ENCODE measurements at places on chromosomes 2 and 18.
A peak's percentile ranks its signal among the peaks of the same experiment; 100 is the strongest.

GRCh38 chr18:33123862-33124518 lies 316.5 kb downstream of the CCDC178 start:
- no peak for DNase-seq

DNA sequence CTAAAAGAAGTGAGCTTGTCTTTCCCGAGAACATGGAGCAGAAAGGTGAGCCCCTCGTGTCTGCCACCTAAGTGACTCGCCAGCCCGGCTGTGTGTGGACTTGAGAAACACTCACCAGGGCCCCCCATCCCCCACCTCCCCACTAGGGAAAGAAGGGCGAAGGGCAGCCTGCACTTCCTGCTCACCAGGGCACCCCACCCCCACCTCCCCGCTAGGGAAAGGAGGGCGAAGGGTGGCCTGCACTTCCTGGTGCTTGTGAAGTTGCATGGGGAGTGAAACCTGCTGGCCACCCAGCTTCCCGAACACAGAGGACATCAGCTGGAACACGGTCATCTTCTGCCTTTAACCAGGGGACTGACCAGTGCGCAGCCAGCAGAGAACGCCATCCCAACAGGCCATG lies 402.7 kb upstream of the SALL3 start:
- no peak for DNase-seq

- no peak for DNase-seq
Observed at GRCh38 chr18:6109743-6110142, 214.4 kb upstream of the TMEM200C start.

GRCh38 chr2:148907085-148907785 lies 32.2 kb downstream of the KIF5C start:
- no peak for DNase-seq

GRCh38 chr2:239574054-239574433 lies 173.2 kb upstream of the HDAC4 start:
- no peak for DNase-seq

DNA sequence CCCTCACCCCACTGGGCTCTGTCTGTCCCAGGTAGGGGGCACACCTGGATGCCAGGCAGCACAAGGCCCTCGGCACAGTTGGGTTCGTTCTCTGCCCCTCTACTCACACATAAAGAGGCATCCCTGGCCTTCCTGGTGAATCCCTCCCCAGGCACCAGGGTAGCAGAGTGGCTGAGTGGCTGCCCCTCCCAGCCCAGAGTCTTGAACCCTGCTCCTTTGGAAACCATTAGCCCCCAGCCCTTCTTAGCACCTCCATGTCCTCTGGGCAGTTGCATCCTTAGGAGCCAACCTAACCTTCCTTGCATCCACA lies 2.0 kb downstream of the GPC1 start:
- no peak for DNase-seq

- DNase-seq, result no peak
Observed at GRCh38 chr18:26556573-26556972, 8.2 kb upstream of the KCTD1 start.

GRCh38 chr2:179022685-179023084 lies 27.3 kb downstream of the CCDC141 start:
- no peak for DNase-seq

DNA sequence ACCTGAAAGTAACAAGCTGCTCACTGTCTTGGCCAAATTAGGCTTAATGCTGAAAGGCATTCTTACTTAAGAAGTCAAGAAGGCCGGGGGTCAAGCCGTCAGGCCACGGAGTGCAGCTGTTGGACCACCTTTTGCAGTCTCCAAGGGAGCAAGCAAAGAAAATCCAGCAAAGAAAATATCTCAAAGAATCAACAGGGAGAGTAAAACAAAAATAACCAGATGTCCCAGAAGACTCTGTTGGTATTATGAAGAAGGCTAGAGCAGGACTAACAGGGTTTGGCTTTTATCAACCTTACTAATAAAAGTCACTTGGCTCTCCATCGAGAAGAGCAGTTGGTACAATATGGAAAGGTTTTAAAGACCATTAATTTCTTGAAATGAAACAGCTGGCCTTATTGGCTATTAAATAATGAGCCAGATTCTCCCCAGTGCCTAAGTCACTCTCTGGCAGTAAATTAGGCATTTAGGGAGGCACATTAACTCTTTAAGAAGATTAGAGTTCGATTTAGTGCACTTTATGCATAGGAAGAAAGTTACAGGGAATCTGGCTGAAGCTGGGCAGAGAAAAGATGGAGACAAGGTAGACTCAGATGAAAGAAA lies 110.8 kb upstream of the NRP2 start:
- DNase-seq, result no peak

GRCh38 chr2:239721531-239721930 lies 303.6 kb downstream of the NDUFA10 start:
- no peak for DNase-seq

- no peak for DNase-seq
Observed at GRCh38 chr2:196012314-196012713, 56.3 kb downstream of the DNAH7 start.

GRCh38 chr2:75491129-75491753 lies 69.5 kb downstream of the EVA1A start:
- DNase-seq, result no peak

DNA sequence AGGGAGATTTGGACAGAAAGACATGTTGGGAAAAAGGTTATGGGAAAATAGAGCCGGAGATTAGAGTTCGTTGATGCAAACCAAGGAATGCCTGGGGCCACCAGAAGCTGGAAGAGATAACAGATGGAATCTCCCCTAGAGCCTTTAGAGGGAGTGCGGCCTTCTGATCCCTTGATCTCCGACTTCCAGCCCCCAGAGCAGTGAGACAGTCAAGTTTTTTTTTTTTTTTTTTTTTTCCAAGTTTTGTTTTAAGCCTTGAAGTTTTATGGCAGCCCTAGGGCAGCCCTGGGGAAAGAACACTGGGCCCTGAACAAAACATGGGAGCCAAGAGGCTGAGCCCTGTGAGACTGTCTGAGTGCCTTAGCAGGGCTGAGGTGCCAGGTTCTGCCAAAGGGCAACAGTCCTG lies 6.5 kb downstream of the DGKD start:
- no peak for DNase-seq

- DNase-seq, result no peak
Observed at GRCh38 chr18:79400091-79400590, 4.4 kb downstream of the NFATC1 start.

GRCh38 chr2:203636588-203637470 lies 69.6 kb upstream of the CD28 start:
- no peak for DNase-seq

DNA sequence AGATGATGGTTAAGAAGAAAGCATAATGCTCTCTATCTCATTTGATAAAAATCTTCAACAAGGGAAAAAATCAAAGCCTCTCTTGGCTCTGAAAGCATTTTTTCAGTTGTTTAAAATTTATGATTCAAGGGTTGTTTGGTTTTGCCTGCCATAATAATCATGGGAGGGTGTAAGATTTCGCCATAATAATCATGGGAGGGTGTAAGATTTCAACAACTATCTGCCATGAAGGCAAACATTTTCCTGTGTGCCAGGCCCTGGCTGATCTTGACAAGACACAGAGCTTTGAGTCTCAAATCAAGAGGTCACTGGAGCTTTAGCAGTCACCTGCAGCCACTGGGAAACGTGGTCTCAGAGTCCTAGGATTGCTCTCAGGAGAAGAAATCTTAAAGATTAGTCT lies 175.1 kb upstream of the PIEZO2 start:
- no peak for DNase-seq

DNA sequence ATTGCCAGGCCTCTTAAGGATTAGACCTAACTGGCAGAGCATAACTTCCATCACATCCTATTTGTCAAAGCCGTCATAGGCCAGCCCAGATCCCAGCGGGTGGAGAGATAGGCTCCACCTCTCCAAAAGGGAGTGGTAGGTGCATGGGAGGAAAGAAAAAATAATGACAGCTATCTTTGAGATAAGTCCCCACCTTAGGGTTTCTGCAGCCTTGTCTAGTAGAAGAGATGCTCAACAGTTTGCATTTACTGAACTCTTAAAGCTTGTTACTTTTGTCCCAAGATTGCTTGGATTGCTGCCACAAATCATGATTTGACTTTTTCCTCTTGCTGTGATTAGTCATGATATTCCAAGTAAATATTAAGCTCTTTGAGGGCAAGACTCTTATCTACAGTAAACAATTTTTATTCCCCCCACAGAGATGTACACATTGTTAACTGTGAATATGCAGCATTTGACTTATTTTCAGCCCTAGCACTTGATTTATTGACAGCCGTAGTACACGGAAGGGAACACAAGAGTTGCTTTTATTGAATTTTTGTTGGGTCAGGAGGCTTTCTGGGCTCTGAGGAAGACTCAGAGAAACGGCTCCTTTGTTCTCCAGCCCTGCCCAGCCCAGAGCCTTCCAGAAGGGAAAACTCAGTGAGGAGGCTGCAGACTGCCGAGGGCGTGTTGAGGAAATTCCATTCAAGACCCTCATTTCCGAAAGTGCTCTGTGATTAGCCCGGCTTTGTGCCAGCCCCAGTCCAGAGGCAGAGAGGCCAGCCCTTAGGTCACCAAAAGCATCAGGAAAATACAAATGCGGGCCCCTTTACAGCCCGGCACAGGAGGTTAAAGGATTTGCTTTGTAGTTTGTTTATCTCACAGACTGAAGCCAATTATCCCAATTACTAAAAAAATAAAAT lies 75.5 kb upstream of the ZNF532 start:
- peak; percentile 87 for DNase-seq

GRCh38 chr18:70337139-70337972 lies 48.5 kb downstream of the SOCS6 start:
- DNase-seq, result peak; percentile 63

DNA sequence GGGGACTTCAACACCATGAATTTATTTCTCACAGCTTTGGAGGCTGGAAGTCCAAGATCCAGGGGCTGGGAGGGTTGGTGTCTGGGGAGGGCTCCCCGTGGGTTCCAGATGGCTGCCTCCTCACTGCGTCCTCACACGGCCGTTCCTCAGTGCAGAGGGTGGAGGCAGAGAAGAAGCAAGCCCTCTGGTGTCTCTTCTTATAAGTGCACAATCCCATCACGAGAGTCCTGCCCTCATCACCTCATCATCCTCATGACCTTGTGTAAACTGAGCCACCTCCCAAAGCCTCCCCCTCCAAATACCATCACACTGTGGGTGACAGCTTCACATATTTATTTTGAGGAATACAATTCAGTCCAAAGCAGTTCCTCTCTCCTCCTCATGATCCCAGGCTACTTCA lies 26.3 kb downstream of the TMEM163 start:
- no peak for DNase-seq

DNA sequence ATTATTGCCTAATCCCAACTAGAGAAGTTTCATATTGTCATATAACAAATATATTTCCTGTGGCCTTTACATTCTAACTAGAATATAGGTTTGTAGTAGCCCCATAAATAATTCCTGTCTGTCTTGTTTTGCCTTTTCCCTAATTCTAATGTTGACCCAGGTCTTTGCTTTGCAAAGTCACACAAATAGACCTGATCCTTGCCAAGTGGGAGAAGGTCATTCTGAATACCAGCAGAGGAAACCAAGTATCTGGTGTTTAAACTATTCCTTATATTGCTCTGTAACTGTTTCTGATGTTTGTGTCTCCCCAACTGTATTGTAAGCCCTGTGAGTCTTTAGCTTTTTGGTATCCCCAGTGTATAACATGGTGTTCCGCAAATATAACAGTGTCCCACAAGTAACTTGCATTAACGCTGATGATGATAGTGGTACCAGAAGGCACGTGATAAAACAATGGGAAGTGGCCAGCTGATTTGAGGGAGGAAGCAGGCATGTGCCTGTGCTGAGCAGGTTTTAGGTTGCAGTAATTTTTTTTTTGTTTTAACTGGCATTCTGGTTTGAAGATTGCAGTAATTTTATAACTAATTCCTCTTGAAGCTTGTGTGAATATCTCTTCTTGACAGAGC lies 11.1 kb downstream of the HADHB start:
- DNase-seq, result no peak

- no peak for DNase-seq
Observed at GRCh38 chr18:59923539-59924196, 23.9 kb downstream of the PMAIP1 start.

DNA sequence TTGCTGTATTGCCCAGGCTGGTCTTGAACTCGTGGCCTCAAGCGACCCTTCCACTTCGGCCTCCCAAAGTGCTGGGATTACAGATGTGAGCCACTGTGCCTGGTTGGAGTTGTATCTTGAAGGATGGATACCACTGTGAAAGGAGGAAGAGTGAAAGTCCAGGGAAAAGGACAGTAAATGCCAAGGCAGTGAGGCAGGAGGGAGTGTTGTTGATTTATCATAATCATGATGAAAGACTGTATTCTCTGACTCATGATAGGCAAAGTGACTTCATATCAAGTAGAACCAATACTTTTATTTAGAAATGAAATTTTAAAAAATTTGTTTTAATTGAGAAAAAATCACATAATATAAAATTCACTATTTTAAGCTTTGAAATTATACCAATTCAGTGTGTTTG lies 162.3 kb downstream of the ARHGAP28 start:
- no peak for DNase-seq

DNA sequence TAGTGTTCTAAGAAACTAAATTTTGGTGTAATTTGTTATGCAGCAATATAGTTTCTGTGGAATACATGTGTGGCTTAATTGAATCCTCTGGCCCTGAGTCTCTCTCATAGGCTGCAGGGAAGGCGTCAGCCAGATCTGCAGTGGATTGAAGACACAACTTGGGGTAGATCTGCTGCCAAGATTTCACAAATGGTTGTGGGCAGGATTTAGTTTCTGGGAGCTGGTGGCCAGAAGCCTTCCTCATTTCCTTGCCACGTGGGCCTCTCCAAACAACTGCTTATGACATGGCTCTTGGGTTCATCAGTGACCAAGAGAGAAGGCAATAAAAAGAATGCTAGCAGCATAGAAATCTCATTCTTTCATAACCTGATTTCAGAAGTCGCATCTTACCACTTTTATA lies 28.2 kb downstream of the CCDC102B start:
- no peak for DNase-seq

DNA sequence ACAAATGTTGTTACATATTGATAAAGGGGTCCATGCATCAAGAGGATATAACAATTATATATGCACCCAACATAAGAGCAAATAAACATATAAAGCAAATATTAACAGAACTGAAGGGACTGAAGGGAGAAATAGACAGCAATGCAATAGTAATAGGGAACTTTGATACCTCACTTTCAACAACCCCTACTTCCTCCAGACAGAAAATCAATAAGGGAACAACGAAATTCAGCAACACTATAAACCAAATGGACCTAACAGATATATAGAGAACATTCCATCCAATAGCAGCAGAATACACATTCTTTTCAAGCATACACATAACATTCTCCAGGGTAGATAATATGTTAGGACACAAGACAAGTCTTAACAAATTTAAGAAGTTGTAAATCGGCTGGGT lies 71.7 kb downstream of the L3MBTL4 start:
- no peak for DNase-seq

DNA sequence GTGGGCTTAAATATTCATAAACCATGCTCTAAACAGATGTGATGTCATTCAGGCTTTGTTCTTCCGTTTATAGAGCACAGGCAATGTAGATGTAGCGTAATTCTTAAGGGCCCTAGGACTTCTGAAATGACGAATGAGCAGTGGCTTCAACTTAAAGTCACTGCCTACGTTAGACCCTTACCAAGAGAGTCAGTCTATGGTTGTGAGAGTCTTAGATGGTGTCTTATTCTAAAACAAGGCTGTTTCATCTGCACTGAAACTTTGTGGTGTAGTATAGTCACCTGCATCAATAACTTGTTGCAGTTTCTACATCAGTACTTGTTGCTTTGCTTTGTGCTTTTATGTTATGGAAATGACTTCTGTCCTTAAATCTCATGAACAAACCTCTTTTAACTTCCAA lies 56.0 kb downstream of the PIK3C3 start:
- no peak for DNase-seq

Data from Calu3 (cell line).